Naive thymus-derived CD8-positive, alpha-beta T cell (primary cell): ENCODE measurements at places on chromosomes 1 and 21.
A peak's percentile ranks its signal among the peaks of the same experiment; 100 is the strongest.

GRCh38 chr1:64223329-64224151 lies 20.1 kb downstream of the UBE2U start:
- DNase-seq: no peak

DNA sequence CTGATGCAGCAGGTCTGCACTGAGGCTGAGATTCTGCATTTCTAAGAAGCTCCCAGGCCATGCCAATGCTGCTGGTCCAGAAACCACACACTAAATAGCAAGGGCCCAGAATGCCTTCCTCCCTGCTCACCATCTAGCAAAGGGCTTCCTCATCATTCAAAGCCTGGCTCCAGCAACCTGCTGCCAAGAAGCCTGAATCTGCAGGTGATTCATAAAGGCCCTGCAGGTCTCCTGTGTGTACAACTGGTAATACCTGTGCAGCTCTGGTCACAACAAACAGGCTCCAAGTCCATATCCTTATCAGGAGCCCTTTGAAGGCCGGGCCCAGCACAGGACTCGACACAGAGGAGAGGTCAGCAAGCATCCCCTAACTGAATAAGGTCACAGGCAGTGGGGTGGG lies 26.7 kb downstream of the GLIS1 start:
- DNase-seq: no peak

DNA sequence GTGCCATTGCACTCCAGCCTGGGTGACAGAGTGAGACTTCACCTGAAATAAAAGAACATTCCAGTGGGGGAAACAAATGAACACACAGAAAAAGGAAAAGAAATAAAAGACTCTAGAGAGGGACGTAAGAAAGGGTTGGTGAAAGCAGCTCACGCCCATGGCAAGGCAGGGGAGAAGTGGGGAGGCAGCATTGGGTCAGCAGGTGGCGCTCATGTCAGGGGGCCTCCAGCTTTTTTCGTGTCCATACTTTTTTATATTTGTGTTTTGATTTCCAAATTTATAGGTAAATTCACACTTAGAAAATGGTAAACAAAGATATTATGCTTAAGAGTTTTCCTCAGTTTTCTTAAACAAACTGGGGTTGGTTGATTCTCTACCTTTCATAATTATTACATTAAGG lies 45.5 kb downstream of the VPS13D start:
- peak; percentile 19 for DNase-seq

- DNase-seq: no peak
Observed at GRCh38 chr1:66295803-66296202, 238.2 kb upstream of the SGIP1 start.

DNA sequence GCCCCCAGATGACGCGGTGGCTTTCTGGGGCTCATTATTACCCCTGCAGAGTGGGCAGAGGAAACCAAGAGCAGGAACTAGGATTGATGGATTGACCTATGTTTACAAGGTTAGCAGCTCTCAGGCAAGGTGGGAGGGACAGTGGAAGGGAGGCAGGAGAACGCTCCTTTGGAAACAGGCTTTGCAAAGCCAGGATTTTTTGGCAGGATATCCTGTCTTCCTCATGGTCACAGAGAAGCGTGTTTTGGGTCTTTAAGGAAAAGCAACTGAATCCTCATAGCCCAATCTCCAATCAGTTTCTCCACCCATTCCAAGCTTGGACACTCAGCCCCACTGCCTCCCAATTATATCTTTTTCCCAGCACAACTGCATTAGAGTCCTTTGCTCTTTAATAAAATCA lies 105.6 kb upstream of the SOD1 start:
- DNase-seq: no peak

- no peak for DNase-seq
Observed at GRCh38 chr1:169456029-169456428, 28.8 kb upstream of the CCDC181 start.

- no peak for DNase-seq
Observed at GRCh38 chr21:9738527-9738926, 782.9 kb upstream of the TPTE start.

GRCh38 chr1:224205438-224205840 lies 22.4 kb downstream of the DEGS1 start:
- no peak for DNase-seq

DNA sequence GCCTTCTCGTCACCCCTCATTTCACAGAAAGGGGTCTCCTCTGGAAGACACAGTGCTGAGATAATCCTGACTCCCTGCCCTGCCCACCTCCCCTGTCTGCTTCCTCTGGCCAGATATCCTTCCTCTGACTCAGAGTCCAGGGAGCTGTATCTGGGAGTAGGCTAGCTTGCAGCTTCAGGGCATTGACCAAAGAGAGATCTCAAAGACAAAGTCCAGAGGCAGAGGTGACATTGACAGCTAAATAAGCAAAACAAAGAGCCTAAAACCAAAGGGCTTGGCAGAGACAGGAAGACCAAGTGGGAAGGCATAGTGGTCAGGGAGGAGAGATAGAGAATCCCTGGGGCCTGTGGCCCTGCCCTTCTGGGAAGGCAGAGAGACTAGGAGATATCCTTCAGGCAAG lies 64.9 kb downstream of the TNR start:
- DNase-seq: no peak

- no peak for DNase-seq
Observed at GRCh38 chr1:145995964-145996432, 381 bp downstream of the TXNIP start.

DNA sequence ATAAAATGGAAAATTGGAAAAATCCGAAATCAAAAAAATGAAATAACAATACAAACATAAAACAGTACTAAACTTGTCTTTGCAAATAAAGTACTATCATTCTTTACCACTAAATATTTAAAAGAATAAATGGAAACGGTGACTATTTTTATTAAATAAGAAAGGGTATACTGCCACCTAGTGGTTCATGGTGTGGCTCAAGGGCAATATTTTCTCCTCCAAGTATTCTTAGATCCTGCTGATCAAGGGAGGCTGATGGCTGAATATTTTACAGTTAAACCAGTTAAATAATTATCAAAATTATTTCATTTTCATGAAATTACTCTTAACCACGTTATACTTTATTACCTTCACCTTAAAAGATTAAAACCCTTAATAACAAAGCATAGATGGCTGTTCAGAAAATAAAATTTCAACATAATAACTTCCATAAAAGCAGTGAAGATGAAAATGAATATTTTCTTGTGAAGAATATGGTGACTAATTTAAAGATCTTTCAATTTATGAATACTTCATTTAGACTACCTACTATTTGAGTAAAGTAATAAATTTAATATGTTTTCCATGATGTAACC lies 1793.9 kb downstream of the NCAM2 start:
- DNase-seq: peak; percentile 40

- no peak for DNase-seq
Observed at GRCh38 chr1:220450927-220451326, 77.0 kb upstream of the MARK1 start.

- DNase-seq: no peak
Observed at GRCh38 chr1:228374711-228375577, 31.7 kb downstream of the TRIM11 start.

DNA sequence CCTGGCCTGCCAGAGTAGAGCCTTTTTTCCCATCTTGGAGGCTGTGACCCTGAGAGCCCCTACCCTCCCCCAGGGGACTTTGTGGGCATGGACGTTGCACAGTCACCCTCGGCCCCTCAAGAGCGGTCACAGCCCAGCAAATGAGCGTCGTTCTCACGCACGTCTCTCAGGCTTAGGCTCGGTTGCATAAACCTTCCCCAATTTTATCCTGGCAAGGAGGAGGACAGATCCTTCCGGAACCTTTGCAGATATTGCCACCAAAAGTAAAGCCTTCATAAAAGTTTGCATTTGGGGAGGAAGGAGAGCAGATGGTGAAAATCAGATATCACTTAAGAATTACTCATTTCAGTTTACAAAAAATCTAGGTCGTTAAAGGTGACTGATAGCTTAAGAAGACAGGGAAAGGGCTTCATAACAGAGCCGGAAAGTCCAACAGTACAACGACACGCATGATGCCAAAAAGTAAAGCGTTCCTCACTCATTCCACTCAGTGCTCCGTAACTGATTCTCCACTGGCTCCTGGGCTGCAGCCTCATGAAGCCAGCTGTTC lies 29.3 kb downstream of the PDE9A start:
- no peak for DNase-seq

DNA sequence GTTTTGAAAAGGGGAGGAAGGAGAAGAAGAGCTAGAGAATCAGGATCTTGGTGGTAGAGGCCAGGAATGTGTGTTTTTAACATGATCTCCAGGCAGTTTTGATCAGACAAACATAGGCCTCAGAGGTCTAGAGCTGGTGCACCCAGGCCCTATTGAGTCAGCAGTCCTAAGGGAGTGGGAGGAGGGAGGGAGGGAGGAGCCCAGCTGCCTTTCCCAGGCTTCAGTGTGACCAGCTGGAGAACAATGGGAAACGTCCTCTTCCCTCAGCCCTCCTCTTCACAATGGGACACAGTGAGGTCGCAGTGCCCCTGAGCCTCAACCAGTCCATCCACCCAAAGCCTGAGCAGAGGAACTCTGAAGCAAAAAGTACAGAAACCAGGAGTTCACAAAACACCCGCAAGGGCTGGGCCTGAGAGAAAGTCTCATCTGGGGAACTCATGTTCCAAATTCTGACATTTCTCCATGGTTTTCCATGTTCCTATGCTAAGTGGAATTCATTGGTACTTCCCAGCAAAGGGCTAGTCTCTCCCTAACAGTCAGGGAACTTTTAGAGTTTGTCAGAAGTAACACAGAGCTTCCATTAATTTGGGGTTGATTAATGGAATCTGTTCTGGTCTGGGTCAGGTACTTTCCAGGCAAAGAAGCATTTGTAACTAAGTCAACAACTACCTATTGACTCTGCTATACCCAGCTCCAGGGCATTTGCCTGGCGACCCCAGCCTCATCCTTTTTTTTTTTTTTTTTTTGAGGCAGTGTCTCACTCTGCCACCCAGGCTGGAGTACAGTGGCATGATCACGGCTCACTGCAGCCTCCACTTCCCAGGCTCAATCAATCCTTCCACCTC lies 37.5 kb downstream of the ELAPOR1 start:
- no peak for DNase-seq

GRCh38 chr1:50829014-50829958 lies 130.8 kb downstream of the FAF1 start:
- no peak for DNase-seq

DNA sequence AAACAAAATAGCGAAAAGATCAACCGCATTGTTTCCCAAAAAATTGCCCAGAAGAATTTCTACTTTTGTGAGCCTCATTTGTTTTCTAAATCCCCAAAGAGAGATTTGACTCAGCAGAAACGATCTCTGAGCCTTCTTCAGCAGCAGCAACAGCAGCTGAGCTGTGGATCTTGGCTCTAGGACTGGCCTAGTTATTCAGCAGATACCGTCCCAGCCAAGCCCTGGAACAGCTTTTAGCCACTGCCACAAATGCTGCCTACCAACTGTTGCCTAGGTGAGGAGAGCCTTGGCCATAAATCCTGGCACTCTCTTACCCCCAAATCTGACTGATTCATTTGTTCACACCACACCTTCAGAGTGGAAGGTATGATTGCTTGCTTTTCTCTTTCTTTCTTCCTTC lies 320.1 kb downstream of the TGFB2 start:
- no peak for DNase-seq

DNA sequence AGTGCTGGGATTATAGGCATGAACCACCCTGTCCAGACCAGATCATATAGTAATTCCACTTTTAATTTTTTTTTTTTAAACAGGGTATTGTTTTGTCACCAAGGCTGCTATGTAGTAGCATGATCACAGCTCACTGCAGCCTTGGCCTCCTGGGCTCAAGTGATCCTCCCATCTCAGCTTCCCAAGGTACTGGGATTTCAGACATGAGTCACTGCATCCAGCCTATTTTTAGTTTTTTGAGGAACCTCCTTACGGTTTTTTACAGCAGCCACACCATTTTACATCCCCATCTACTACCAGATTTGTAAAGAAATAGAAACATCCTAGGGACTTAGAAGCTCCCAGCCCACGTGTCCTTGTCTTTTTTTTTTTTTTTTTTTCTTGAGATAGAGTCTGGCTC lies 24.0 kb downstream of the L1TD1 start:
- DNase-seq: no peak

GRCh38 chr1:36567601-36568341 lies 85.1 kb upstream of the CSF3R start:
- DNase-seq: no peak

DNA sequence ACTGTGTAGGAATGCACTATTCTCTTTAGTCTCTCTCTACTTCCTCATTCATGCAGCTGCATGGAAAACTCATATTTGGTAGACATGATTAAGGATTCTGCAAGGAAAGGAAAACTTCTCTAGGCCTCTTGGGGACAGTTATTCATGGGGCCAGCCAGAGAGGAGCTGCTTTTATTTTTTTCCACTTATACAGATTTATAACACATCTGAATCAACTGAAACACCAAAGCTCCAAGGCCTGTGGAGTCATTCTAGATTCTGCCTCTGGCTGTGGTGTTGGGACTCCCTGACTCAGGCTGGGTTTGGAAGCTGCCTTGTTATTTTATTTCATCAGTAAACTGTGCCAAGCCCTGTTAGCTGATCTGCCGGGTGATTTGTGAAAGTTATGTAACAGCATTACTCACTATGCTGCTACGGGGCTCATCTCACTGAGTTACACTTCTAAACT lies 83.9 kb upstream of the EDEM3 start:
- no peak for DNase-seq

DNA sequence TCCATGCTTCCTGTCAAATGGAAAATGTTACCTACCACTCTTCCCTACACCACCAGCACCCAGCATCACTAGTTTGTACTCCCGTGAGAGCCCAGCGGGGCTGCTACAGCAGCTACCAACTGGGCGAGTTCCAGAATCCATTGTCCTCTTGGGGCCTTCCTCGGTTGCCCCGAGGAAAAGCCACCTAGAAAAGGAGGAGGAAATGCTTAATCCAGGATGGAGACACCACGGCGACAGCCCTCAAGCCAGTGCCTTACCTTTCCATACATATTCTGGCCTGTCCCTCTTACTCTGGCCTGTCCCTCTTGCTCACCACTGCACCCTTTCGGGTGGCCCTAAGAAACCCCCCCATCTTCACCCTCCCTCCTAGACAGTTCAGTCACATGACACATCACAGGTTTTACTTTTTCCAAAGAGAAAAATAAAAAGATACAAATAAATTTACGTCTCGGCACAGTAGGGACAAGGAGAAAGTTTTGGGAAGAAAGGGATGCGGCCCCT lies 478 bp downstream of the RIT1 start:
- DNase-seq: peak; percentile 31
